ENCODE measurements at places on chromosomes 7 and 10. TPM values are rescaled to one million over a fixed set of nuclear protein-coding genes. Genes with fewer than 3 reads are reported as not detected.
A peak's percentile ranks its signal among the peaks of the same experiment; 100 is the strongest.

SYT15 gene
- total RNA-seq, result 3.4 TPM

ITIH5 gene
- 140 TPM for total RNA-seq

OR2A5 gene
- total RNA-seq, result not detected

LLCFC1 gene
- total RNA-seq, result not detected

SPDYE11 gene
- not detected for total RNA-seq

AVL9 gene
- 20.7 TPM for total RNA-seq

CALHM3 gene
- total RNA-seq, result not detected

ADAM12 gene
- 4.9 TPM for total RNA-seq

PDE6C gene
- total RNA-seq, result not detected

CALCR gene
- not detected for total RNA-seq

IDI2 gene
- not detected for total RNA-seq

DNA sequence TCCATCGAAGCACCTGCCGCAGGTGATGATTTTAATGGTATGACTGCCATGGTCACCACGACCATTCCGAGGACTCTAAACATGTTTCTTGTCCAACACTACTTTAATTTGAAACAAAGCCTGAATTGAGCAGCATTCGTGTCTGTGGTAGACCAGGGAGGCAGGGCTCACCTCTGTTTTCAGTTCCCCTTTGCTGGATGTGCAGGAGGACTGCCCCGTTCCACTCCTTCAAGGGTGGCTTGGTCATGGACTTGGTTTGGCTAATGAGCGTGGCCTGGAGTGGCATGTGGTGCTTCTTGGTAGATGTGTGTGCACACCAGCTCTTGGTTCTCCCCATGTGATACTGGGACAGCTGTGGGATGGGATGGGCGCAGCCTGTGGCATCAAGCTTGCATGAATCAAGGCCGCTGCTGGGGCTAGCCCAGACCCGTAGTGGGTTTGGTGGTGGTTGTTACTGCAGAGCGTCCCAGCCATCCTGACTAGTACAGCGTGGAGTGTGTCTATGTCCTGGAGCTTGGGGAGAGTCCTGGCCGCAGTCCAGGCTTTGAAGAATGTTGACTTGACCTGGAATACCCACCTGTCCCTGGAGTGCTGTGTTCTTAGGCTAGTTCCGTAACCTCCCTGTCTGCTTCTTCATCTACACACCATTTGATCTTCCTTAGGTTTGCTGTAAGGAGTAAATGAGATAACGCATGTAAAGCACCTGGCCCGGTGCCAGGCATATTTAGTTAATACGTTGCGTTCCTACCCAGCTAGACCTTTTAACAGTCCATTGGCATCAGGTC, 34.8 kb downstream of the MGMT start:
- DNase-seq, result peak; percentile 38

GRCh38 chr10:93542358-93542791, 24.1 kb upstream of the FFAR4 start:
- no peak for DNase-seq

DNA sequence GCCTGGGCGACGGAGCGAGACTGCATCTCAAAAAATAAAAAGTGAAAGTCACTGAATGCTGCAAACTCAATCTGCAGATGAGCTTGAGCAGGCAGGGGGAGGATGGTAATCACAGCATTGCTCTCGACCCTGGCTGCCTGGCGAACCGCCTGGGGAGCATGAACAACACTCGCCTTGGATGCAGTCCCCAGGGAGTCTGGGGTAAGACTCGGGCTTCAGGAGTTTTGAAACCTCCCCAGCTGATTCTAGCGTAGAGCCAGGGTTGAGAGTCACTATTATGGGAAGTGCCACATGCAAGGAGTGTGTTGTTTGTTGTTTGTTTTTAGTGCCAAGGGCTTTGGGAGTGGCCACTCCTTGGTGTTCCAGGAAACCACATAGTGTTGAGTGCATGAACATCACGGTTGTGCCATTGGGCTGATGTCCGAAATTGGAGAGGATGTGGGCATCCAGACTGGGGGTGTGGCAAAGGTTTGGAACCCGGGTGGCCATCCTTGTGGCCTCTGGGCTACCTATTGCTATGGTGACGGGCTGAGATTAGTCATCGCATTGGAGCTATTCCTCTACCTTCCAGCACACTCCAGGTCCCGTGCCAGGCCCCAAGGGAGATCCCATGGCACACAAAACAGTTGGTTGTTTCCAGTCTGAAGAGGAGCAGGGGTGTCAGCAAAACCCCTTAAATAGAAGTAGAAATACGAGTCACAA, 92.6 kb downstream of the RGS10 start:
- no peak for DNase-seq

DNA sequence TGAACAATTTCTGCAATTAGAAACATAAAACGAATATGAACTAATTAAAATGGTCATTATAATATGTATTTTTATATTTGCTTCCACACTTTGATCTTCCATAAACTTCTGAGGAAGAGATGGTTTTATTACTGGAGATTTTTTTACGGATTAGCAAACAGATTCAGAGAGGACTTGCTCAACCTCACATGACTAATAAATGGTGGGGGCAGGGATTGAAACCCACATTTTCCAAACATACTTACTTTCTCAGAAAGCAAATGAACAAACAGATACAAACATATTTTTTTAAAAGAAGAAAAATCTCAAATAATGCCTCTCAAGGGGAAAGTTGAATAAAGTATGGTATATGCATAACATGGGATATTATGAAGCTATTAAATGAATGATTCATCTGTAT, 18.3 kb downstream of the ANKMY2 start:
- DNase-seq, result no peak

DNA sequence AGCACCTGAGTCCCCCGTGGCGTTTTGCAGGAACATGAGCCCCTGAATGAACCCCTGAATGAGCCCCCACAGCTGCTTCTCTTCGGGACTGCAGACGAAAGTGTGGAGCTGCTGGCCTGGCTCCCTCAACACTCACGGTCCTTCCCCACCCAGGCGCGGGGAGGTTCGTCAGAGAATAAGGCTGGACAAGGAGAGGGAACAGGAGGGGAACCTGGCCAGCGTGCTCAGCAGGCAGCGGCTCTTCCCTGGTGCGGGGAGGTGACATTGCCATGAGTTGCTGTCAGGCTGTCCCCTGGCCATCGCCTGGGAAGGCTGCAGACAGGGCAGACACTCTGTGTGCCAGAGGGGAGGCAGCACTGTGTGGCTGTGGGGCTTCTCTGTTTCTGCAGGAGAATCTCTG, 80.9 kb upstream of the SHH start:
- no peak for DNase-seq

DNA sequence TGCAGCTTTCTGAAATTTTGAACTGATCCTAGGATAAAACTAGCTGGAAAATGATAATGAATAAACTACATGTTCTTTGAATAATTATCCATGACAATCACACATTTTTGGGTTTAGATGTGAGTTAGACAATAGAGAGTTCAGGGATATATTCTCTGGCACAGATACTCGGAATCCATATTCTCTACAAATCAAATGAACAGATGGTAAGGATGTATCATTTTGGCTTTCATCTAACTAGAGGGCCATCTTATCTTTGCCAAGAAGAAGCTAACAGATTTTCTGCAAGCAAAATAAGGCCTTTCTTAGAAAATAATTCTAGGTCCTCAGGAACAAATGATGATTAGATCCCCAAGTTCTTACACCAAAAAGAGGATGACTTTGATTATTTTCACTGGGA, 355.9 kb upstream of the C7orf33 start:
- DNase-seq, result no peak

- no peak for DNase-seq
These were observed 79.3 kb upstream of the ST8SIA6 start for GRCh38 chr10:17533731-17534130.

DNA sequence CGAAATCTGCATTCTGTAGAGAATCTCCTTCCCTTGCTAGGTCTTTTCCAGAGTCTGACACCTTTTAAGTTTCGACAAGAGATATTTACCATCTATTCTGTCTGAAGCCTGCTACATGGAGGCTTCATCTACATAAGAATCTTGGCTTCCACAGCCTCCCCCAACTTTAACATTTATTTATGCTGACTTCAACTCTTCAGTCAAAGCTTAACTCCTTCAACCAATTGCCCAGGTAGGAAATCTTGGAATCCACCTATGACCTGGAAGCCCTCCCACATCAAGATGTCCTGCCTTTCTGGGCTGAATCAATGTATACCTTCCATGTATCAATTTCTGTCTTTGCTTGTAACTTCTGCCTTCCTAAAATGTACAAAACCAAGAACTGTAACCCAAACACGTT, 54.7 kb downstream of the MINPP1 start:
- no peak for DNase-seq

GRCh38 chr10:93757136-93757535, 600 bp upstream of the LGI1 start:
- DNase-seq, result no peak

DNA sequence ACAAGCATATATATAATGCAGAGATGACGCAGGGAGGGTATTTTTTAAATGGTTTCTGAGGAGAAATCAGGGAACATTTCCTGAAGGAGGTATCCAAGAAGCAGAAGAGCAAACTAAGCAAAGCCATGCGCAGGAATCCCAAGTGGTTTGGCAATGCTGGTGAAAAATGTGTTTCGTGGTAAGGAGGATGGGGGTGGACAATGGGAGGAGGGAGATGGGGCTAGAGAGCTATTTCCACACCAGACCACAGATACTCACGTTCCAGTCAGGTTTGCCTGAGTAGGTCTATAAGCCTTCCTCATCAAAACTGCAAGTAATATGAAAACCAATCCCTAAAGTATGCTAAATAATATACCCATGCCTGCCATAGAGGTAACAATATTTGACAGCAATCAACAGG, 223.7 kb upstream of the MKLN1 start:
- no peak for DNase-seq

GRCh38 chr7:2929321-2930201, 85.5 kb upstream of the GNA12 start:
- no peak for DNase-seq

DNA sequence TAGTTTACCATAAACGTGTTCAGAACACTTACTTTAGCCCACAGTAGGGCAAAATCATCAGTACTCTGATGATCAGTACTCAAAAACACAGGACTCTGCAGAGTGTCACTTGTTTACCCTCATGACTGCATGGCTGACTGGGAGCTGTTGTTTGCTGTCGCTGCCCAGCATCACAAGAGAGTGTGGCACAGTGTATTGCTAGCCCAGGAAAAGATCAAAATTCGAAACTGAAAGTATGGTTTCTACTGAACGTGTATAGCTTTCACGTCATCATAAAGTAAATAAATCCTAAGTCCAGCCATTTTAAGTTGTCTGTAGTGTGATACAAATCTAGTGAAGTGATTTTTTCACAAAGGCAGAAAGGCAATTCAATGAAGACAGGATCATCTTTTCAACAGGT, 184.6 kb downstream of the RAMP3 start:
- no peak for DNase-seq

GRCh38 chr10:7523656-7524055, 112.8 kb upstream of the SFMBT2 start:
- DNase-seq, result no peak

- no peak for DNase-seq
These were observed 15.4 kb downstream of the ZMIZ2 start for GRCh38 chr7:44764081-44764480.

GRCh38 chr10:112184052-112184371, 447 bp upstream of the GPAM start:
- DNase-seq, result no peak
